Gastroesophageal sphincter (tissue), 4 donors: ENCODE measurements at places on chromosomes 2 and 18. TPM values are rescaled to one million over a fixed set of nuclear protein-coding genes. Genes with fewer than 3 reads are reported as not detected.

IL36G gene
- not detected for total RNA-seq

UPP2 gene
- total RNA-seq = not detected

NGEF gene
- total RNA-seq = 0.40 TPM

CDH2 gene
- 9.8 TPM for total RNA-seq

MROH2A gene
- total RNA-seq = not detected

ARHGAP28 gene
- total RNA-seq = 1.7 TPM

- peak; percentile 66 for ATAC-seq
These were observed 1.2 kb upstream of the ST6GAL2 start for GRCh38 chr2:106886916-106887758.

DNA sequence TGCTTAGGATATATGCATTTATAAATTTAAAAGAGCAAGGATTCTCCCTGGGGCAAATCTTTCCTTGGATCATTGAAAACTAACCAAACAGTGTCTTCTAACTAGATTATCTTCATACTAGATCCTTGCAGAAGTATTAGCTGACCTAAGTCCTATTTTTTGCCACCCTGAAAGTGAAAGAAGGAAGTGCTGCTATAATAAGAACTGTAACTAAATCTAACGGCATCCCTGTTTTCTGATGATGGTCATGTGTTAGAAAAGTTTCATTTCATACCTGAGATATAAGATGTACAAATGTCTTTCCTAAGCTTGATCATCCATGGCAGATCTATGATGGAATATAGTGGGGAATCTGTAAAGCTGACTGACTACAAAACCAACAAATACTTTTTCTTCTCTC lies 102.7 kb downstream of the MAP2 start:
- ATAC-seq = no peak

DNA sequence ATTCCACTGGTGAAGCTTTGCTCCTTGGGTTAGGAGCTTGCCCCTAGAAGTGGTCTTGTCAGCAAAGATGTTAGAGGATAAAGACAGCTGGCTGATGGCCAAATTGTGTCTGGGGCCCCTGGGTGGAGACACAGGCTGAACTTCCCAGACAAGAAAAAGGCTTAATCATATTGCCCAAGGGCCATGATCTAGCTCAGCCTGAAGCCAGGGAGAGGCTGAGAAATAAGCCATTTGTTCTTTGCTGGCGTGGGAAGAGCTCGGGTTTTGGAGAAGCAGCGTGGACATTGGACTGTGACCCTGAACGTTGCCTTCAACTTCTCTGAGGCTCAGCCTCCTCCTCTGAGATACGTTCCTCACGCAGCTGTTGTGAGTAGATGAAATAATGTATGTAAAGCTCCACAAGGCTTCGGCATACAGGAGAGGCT lies 153.0 kb downstream of the ZFP36L2 start:
- peak; percentile 35 for ATAC-seq

DNA sequence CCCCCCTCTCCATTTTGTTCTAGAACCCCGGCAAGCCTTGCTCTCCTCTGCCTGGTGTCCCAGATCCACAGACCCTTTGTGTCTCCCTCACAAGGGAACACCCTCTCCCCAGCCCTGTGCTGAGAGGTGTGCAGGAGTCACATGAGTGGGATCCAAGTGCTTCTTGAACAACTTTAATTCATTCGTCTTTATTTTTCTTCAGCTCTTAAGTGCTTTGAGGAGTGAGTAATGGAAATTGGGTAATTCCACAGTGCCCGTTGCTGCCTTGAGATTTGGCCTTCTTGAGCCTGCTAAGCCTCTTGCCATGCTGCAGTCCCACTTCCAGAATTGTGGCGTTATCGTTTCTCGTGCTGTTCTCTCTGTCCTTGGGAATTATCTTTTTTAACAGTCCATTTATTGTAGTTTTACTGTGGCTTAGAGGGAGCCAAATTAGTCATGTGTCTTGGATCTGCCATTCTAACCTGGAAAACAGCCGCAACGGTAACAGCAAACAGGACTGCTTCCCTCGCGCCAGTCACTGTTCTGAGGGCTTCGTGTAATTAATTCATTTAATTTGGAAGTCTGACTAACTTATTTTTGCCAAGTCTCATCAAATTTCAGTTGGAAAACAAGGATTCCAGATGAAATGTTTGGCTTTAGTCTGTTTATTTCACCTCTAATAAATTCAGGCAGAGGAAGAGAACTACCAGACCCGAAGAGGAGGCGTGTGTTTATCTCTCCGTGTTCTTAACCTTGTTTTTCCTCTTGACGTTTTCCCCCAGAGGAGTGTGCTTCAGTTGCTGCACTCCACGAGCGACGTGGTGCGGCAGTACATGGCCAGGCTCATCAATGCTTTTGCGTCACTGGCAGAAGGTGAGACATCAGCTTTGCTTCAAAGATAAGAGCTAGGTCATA lies 72.0 kb downstream of the ARMC9 start:
- no peak for ATAC-seq

- no peak for ATAC-seq
These were observed 69.8 kb downstream of the POU3F3 start for GRCh38 chr2:104923665-104924064.

DNA sequence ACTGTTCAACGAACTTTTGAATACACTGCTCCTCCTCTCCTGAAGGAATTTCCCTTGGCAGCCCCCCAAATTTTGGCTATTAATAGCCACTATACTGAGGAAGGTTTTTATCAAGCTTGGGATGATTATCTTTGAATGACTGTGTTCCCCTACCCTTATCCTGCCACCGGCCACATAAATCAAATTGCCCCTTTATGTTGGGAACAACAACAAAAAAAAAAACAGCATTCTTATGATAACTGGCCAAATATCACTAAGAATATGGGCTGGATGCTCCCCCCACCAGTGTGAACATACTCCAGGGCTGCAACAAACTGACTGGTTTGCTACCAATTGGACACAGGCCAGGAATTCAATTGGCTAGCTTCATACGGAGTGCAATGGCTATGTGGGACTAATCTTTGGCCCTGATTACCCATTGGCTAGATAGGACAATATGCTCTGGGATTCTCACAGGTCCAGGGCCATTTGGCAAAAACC lies 20.6 kb downstream of the DUSP11 start:
- no peak for ATAC-seq

DNA sequence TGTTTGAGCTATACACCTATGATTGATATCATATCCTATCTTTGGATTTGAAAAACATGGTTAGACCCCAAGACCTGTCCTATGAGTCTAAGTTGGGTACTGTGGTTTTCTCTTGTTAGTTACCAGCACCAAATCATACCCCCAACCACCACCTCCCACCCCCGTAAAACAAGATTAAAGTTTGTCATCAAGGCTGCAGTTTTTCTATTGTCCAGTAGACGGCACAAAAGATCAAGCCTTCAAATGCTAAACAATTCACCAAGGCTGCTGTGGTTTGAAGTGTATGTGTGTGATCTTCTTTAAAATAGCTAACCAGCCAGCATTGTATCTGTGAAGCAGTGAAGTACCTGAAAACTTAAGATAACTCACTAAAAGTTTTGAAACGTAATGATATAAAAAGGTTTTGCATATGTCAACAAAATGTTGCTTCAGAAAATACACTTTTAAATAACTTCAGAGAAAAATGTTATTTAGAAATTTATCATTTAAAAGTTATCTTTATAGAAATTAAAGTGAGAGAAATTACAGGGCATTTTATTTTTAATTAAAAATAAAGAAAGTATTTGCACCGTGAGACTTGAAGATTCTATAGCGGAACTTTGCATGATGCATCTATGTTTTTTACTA lies 5.8 kb upstream of the MEIS1 start:
- no peak for ATAC-seq

- ATAC-seq = no peak
These were observed 63.7 kb upstream of the CYP26B1 start for GRCh38 chr2:72211350-72211749.

- no peak for ATAC-seq
These were observed 292.5 kb downstream of the NDUFA10 start for GRCh38 chr2:239732666-239733010.

- no peak for ATAC-seq
These were observed 636.2 kb downstream of the EPHA4 start for GRCh38 chr2:220935789-220936321.

DNA sequence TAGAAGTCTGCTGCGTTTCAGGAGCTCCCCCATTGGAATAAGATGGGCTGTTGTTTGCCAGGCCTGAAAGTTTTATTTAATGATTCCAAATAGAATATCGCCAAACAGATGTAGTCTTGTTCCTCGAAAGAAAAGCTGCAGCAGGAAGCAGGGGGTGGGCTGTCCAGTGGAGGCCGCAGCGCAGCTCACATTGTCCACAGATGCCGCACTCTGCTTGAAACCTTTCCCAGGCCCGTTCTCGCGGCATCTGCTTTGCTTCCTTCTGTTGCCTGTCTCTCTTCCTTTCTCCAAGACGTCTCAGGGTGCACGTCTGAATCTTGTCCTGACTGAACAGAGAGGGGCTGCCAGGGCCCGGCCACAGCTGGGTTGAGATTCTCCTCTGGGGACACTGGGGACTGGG lies 12.4 kb upstream of the IGFBP2 start:
- ATAC-seq = no peak

DNA sequence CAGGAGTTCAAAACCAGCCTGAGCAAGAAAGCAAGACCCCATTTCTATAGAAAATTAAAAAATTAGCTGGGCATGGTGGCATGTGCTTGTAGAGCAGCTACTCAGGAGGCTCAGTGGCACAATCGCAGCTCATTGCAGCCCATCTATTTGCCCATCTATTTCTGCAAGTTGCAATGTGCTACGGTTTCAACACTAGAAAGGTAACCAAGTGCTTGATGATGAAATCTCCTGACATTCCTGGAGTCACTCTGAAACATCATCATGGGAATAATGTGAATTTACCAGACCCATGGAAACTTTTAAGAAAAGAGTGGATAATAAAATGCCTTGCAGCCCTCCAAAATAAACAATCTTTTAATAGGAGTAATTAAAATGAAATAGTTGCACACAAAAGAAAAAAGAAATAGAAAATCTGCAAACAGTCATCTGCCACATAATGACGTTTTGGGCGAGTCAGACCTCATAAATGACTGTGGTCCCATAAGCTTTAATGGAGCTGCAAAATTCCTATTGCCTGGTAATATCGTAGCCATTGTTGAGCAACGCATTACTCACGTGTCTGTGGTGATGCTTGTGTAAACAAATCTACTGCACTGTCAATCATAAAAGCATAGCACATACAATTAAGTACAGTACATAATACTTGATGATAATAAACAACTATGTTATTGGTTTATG lies 46.6 kb upstream of the AMMECR1L start:
- no peak for ATAC-seq

DNA sequence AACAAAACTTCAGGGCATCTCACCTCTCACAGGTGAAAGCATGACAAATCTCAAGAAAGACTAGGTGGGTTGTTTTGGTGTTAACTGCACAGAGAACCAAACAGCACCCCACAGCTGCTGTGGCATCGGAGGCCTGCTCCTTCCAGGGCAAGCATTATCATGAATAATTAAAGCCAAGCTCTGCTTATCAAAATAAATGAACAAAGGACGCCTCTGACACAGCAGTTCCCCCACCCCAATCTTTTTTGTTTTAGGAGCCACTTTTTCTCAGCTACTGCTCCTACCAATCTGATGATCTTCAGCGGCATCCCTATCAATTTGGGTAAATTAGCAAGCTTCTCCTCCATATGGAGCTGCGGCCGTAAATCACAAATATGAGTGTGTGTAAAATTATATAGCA lies 58.6 kb downstream of the KLF7 start:
- ATAC-seq = no peak

DNA sequence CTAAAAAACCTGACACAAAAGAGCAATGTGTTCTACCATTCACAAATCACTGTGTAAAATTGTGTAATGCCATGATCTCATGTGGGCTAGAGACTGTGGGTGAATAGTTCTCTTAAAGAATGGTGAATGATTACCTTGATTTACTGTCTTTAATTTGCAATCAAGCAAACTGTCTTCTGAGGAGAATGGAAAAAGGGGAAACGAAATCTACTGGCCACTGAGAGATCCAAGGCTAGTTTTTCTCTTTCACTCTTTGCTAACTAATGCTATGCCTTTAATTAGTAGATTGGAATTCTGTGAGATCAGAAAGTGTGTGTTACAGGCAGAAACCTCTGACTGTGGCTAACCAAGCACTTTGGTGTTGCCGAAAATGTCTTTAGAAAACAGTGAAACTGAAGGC lies 422.7 kb downstream of the TGIF1 start:
- ATAC-seq = no peak

GRCh38 chr2:127388423-127389164 lies 819 bp upstream of the MAP3K2 start:
- ATAC-seq = no peak

DNA sequence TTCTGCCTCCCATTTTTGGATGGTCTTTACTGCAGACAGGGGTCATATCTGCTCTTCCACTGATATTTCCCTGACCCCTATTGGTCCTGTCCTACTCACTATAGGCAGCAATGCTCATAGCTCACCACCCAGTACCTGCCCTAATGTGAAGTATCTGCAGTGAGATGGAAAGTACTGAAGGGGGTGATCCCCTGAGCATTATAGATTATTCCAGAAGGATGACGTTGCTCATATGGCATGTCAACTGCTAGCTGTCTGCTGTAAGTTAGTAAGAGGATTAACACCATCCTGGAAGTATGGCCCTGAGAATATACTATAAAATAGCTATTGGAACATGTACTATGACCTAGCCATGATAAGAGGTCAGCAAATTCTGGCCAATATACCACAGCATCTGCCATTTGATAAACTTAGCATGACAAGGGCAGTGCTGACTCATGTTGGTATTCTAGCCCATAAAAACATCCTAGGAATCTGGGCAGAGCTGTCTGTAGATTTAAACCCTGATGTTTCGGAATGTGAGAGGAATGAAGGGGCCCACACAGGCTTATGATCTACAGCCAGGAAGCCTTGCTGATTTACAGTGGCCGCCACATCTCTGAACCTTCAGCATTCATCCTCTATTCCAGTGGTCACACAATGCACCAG lies 451.4 kb downstream of the TNS1 start:
- ATAC-seq = no peak

DNA sequence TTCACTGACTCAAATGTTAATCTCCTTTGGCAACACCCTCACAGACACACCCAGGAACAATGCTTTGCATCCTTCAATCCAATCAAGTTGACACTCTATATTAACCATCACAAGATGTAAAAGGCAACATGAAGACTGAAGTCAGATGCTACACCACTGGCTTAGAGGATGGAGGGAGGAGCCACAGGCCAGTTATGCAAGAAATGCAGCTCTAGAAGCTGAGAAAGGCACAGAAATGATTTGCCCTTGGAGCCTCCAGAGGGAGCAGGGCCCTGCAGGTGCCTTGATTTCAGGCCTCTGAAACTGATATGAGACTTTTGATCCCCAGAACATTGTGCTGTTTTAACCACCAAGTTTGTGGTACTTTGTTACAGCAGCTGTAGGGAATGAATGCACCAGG lies 276.3 kb downstream of the KCNS3 start:
- ATAC-seq = no peak

DNA sequence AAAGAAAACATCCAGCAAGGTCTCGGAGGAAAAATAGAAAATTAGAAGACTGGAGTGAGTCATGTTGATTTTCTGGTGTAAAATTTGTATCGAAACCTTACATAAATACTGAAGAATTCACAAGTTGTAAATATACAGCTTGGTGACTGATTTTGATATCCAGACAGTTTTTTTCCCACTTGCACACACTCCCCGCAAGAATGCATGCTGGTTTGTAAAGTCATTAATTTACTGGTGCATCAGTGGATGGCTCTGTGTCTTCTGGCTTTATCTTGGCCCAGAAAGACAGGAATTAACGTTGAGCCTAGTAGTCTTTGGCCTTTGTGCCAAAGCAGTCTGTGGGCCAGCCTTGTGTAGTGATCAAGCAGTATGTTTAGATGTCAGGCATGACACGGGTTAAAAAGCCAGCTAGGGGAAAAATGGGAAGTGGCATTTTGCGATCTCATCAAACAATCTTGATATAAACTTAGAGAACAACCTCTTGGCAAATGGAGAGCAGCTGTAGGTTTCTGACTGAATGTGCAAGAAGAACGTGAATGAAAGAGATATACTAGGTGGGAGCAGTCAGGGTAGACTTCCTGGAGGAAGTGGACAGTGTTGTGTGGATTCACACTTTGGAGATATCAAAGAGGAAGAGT lies 22.7 kb upstream of the CASP8 start:
- no peak for ATAC-seq
